ENCODE measurements at places on chromosomes 4 and X.

- no peak for DNase-seq
These were observed 221.7 kb downstream of the APBB2 start for GRCh38 chr4:40992472-40993295.

DNA sequence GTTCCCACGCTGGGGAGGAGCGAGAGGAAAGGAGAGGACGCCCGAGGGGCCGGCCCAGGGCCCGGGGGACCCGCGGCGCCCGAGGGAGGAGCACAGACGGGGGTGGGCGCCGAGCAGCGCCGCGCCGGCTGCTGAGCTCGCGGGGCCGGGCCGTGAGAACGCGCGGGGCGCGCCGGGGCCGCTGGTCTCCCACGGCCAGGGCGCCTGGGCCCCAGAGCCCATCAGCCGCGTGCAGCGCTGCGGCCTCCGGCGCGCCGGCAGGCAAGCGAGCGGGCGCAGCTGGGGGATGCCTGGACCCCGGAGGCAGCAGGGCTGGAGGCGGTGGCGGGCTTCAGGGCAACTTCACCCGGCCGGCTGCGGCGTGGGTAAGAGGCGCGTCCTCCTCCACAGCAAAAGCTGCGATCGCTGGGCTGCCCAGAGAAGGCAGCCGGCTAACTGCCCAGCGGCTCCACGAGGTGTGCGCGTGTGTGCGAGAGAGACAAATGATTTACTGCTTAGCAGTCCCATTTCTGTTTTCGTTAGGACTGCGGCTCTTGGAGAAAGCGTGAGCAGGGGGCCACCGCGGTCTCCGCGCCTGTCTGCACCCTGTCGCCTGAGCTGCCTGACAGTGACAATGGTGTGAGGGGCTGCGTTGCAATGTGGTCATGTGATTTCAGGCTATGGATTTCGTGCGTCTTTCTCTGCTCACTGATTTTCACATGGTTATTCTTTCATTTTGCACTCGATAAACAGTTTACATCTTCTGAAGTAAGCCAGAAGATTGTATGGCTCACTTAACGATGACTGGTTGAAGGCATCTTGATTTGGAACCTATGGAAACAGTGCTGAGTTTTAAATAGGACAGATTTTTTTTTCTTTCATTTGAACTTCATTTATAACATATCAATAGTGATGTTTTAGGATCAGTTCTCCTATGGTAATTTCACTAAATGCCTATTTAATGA is 1.2 kb downstream of the GUCY1A1 start:
- no peak for DNase-seq

- no peak for DNase-seq
These were observed 39.6 kb downstream of the NUDT11 start for GRCh38 chrX:51456814-51457213.

GRCh38 chrX:150361777-150362351 is 1.3 kb upstream of the MAMLD1 start:
- DNase-seq, result no peak

DNA sequence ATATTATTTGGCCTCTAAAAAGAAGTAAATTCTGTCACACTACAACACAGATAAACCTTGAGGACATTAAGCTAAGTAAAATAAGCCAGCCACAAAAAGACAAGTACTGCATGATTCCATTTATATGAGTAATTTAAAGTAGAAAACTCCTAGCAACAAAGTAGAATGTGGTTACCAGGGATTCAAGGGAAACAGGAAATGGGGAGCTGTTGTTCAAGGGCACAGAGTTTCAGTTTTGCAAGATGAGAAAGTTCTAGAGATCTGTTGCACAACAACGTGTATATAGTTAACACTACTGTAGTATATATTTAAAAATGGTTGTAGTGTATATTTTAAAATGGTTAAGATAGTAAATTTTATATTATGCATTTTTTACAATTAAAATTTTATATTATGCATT is 25.4 kb downstream of the SEC31A start:
- DNase-seq, result no peak

GRCh38 chr4:16503421-16504100 is 277.3 kb upstream of the TAPT1 start:
- DNase-seq, result no peak

GRCh38 chr4:123874063-123874462 is 477.5 kb downstream of the SPRY1 start:
- no peak for DNase-seq

DNA sequence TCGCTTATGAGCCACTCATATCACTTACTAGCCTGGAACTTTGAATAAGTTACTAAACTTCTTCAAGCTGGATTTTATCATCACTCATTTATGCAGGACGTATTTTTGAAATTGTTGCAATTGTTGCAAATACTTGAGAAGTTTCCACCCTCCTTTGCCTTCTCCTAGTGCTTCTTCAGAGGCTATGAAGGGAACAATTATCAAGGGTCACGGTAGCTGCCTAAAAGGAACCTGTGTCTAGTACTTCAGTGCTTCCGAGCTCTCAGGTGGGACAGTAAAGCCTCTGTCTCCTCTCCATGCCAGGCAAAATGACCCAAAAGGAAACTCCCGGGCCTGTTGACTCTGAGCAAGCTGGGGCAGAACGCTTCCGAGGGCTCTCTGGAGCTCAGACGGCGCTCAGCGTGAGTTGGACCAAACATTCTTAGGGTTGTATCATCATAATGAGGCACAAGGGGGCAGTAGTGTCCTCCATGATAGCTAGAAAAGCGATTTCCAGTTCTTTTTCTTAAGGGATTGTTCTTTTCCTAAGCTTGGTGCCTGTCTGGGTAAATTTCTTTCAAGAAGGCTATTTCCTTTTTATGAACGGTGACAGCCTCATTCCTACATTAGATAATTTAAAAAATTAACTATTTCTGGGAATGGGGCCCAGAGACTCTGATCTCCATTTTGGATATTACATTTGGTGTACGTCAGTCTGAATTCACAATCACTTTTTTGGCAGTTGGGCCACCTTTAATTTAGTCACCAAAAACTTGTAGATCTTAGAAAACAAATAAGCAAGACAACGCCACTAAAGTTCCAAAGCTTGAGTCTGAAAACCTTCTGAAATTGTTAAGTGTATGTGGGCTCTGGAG is 73.1 kb downstream of the PACRGL start:
- DNase-seq, result peak; percentile 5

DNA sequence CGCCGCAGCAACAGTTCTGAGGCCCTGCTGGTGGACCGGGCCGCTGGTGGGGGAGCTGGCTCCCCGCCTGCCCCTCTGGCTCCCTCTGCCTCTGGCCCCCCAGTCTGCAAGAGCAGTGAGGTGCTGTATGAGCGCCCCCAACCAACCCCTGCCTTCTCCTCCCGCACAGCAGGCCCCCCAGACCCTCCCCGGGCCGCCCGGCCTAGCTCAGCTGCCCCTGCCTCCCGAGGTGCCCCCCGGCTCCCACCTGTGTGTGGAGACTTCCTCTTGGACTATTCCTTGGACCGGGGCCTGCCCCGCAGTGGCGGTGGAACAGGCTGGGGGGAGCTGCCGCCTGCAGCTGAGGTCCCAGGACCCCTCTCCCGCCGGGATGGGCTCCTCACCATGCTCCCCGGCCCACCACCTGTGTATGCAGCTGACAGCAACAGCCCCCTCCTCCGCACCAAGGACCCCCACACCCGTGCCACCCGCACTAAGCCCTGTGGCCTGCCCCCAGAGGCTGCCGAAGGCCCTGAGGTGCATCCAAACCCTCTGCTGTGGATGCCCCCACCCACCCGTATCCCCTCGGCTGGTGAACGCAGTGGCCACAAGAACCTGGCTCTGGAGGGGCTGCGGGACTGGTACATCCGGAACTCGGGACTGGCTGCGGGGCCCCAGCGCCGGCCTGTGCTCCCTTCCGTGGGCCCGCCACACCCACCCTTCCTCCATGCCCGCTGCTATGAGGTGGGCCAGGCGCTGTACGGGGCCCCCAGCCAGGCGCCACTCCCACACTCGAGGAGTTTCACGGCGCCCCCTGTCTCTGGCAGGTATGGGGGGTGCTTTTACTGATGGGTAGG is 6.3 kb downstream of the PRAF2 start:
- no peak for DNase-seq

DNA sequence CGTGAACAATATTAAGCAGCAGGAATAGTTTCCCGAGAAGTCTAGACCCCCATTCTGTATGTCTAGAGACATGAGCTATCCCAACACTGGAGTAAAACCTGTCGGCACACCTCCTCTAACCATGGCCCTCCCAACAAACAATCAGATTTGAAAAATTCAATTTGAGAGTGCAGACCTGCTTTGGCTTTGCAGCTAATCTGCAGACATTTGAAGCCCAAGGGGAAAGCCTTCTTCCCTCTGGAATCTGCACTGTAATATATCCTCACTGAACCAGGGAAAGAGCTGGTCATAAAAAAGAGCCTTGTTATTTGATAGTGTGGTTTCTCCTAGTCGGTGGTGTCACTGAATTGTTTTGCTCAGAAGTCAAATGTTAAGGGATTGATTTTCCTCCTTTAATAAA is 44.6 kb upstream of the KLHL34 start:
- no peak for DNase-seq

GRCh38 chrX:83508006-83508405 is at the start of gene POU3F4:
Gene POU3F4, plus strand, starts transcription at chrX:83508290. Its CDS starts 35 bp downstream, at chrX:83508325.
- no peak for DNase-seq

GRCh38 chr4:99156992-99157391 is 12.9 kb upstream of the ADH4 start:
- no peak for DNase-seq

DNA sequence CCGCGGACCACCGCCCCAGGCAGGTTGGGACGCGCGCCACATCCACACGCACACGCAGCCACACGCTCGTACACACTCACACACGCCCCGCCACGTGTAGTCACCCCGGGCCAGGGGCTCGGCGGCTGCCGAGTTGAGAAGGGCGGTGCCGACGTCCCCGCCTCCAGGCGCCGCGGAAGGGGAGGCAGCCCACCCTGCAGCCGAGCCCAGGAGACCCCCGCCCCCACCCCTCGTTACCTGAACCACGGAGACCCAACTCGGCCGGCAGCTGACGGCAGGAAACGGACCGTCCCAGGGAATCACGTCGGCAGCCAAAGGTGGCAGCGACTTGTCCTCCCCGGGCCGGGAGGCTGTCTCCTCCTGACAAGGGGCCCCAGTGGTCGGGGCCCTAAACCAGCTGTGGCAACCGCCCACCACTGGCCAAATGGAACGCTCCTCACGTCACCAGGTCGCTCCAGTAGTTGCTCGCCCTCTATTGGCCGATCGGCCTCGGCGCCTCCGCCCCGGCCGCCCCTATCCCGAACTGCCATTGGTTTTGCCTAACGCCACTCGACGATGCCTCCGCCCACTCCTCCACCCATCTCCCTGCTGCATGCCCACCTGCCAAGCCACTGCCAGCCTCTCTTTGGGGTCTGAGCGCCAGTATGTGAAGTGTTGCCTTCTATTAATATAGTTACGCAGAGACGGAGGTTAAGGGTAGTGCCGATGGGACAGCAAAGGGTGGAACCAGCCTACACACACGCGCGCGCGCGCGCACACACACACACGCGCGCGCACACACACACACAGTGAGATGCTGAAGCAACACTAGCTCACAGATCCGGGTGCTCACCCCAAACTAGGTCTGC is at the start of gene ZDHHC9:
Gene ZDHHC9 (minus strand): TSS at position 428 of the 848 bp plus-strand sequence. CDS start 1,941 bp downstream, outside the sequence.
- peak; percentile 75 for DNase-seq

DNA sequence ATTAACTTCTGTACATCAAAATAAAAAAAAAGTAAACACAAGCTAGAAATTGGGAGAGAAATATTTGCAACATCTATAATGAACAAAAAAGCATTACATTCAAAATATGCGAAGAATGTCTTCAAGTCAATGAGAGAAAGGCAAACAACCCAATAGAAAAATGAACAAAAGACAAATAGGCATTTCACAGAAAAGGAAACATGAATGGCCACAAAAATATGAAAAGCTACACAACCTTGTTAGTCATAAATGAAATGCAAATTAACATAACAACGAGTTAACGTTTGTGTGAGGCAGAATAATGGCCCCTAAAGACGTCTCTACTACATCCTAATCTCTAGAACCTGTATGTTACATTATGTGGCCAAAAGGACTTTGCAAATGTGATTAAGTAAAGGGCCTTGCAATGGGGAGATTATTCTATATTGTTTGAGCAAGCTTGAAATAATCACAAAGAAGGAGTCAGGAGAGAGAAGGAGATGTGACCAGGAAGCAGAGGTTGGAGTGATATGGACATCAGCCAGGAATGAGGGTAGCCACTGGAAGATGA is 86.8 kb downstream of the WDFY3 start:
- DNase-seq, result no peak

- no peak for DNase-seq
These were observed 173.0 kb upstream of the PCDH18 start for GRCh38 chr4:137705171-137705783.

DNA sequence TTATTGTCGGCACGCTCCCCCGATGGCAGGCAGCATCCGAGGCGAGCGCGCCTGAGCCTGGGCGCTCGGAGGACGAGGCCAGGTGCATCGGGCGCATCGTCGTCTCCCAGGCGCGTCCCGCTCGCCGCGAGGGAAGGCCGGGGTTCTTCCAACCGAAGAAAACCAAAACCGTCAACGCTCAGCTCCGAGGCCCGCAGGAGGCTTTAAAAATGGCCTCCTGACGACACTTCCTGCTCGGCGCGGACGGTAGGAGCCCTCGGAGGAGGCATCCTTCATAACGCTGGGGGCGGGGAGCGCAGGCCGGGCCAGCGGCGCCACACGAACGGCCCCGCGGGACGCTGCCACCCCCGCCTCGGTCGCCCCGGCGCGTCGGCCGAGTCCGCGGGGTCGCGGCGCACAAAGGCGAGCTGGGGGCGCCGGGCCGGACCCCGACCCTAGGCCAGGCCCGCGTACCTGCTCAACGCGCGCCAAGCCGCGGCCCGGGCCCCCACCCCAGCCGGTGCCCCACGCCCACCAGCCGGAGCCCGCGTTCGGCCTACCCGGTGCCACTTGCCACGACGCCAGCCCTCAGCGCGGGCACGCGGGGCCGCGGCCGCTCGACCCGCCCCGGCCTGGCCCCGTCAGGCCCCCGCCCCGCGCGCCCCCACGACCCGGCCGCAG is 501 bp downstream of the ZNF518B start:
- peak; percentile 55 for DNase-seq

- DNase-seq, result no peak
These were observed 162.1 kb downstream of the CBR4 start for GRCh38 chr4:168847771-168848502.

DNA sequence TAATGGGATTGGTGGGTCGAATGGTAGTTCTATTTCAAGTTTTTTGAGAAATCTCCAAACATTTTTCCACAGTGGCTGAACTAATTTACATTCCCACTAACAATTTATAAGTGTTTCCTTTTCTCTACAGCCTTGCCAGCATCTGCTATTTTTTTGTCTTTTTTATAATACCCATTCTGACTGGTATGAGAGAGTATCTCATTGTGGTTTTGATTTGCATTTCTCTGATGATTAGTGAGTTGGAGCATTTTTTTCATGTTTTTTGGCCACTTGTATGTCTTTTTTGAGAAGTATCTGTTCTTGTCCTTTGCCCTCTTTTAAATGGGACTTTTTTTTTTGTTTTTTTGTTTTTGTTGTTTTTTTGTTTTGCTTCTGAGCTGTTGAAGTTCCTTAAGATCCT is 200.0 kb upstream of the GK2 start:
- no peak for DNase-seq

- no peak for DNase-seq
These were observed 35.6 kb downstream of the GAB1 start for GRCh38 chr4:143372093-143372915.

- no peak for DNase-seq
These were observed 131.2 kb upstream of the GPC4 start for GRCh38 chrX:133546441-133546840.

- DNase-seq, result no peak
These were observed 232.1 kb downstream of the CPE start for GRCh38 chr4:165610679-165611437.

Data from CD8-positive, alpha-beta T cell (primary cell).